Astrocyte (in vitro differentiated cells and primary cell): ENCODE measurements at places on chromosomes 6 and 20. TPM values are rescaled to one million over a fixed set of nuclear protein-coding genes. Genes with fewer than 3 reads are reported as not detected.

DNA sequence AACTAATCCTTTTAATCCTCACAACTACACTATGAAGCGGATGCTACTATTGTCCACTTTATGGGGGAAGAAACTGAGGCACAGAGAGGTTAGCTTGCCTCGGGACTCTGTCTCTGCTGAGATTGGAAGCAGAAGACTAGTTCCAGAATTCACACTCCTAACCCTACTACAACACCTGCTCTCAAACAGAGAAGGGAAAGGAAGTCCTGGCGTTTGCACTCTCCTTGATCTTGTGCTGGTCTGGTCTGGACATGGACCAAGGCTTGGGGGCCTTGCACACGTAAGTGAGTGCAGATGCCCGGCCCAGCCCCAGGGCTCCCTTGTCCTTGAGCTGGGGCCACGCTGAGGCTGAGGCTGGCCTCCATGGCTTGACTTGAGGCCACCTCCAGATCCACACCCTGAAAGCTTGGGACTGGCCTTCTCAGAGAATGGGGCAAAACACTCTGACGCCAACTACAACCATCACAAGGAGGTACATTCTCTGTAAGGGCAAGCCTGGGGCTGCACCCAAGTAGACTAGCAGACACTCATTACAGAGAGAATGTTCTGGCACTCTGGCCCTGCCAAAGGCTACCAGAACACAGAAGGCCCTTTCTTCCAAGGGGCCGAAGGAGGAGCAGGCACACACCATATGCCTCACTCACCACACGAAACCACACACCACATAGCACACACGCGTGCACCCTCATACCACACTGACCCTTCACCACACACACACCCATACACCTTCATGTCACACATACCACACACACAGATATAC is 33.3 kb upstream of the EZR start:
- DNase-seq = no peak

GRCh38 chr20:33351696-33352095 is 49.6 kb downstream of the CDK5RAP1 start:
- no peak for DNase-seq

DNA sequence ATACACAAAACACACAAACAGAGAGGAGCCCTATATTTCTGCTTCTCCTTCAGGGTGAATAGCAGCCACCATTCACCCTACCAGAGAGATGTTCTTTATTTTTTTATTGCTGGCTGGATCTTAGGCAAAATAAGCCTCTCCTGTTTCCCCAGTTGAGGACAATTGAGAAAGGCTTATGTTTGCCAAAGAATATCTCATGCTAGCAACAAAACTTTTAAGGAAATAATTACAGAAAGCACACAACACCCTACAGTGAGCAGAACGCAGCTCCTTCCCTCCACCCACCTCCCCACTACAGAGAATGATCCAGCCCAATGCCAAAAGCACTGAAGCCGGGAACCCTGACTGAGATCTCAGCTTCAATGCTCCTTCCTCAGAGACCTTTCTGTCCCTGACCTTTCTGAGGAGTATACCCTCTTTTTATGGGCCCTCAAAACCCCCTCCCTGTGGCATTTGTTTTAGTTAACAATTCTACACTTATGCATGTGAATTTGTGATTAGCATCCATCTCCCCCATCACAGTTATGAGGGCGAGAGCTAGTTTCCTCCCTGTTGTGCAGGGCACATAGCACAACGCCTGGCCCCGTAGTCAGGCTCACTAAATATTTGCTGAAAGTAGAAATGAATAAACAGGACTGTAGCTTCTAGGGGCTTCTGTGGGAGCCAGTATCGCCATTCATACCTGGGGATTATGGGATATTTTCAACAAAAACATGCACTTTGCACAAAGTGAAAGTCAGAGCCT is 491.6 kb upstream of the CDH4 start:
- no peak for DNase-seq

DNA sequence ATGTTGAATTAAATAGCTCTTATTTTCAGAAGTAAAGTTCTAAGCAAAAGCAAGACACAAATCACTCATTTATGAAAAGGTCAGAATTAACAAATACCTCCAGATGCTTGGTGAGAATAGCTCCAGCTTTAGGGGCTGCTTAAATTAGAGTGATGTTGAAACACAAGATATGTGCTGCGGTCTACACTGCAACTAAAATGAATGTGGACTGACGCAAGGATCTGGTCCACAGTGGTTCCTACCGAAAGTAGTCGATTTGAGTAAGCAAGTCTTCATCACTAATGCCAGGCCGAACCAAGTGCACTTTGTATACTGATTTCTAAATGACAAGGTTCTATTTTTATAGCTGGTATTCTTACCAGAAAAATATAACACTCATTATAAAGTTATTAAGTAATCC is 96.3 kb downstream of the PRDM1 start:
- DNase-seq = no peak

DNA sequence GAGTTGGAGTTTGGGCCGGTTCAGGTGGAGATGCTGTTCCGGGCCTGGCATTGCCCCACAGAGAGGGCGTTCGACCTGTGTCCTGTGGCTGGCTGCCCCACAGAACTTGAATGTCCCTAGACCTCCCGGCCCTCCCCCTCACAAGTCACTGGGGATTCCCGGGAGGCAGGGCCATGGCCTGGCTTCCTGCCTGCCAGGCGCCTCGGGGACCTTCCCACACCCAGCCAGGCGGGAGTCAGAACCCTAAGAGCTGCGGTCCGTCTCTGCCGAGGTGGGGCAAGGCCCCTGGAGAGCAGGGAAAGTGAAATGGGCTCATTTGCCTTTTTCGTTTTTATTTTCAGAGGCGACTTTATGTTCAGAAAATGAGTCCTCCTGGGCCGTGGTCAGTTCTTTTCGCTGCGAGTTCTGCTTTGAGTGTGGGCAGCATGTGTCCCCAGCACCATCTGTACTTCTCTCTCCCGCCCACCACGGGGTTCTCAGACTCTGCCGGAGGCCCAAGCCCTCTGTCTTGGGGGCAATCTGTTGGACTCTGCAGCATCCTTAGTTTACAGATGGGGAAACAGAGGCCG is 8.5 kb downstream of the RBM38 start:
- DNase-seq = no peak

The TFAP2A gene
- 2.1 and 6.6 TPM in 2 replicates for total RNA-seq

The HTR1B gene
- total RNA-seq = 1.2 and 1.9 TPM in 2 replicates

The ENPP1 gene
- total RNA-seq = 7.1 and 8.9 TPM in 2 replicates
